Right kidney (tissue), 9 donors: ENCODE measurements at places on chromosomes 11 and 22.

GRCh38 chr22:49039625-49040024 is 788.0 kb downstream of the BRD1 start:
- no peak for DNase-seq

DNA sequence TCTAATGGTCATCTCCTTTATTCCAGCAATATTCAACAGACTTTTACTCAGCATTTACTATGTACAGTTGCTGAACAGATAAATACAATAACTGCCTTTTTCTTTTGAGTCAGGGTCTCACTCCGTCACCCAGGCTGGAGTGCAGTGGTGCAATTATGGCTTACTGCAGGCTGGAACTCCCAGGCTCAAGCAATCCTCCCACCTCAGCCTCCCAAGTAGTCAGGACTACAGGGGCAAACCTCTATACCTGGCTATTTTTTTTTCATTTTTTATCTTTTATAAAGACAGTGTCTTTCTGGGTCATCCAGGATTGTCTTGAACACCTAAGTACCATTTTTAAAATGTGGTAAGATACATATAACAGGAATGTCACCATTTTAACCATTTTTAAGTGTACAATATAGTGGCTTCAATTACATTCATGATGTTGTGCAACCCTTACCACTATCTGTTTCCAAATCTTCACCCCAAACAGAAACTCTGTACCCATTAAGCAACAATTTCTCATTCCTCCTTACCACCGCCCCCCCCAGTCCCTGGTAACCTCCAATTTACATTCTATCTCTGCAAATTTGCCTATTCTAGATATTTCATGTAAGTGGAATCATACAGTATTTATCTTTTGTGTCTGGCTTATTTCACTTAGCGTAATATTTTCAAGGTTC is 67.8 kb downstream of the MIAT start:
- no peak for DNase-seq

GRCh38 chr22:35308480-35309021 is 8.9 kb downstream of the TOM1 start:
- no peak for DNase-seq

- DNase-seq = no peak
Measured at GRCh38 chr11:132621976-132622580, 910.2 kb downstream of the OPCML start.

DNA sequence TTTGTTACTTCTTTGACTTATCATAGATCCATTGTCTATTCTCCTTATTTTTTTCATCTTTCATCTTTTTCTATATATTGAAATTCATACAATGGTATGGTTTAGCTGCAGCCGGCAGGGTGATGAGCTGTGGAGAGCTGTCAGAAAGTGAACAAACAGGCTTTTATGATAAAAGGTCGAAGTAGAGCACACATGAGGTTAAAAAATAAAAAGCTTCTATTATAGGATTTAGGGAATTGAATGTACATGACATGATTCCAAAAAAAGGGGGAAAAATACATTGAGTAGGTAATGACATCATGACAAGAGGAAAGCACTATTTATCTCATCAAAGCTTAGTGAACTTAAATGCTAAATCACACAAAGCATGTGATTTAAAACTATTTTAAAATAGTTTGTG is 884.8 kb downstream of the METTL15 start:
- no peak for DNase-seq

DNA sequence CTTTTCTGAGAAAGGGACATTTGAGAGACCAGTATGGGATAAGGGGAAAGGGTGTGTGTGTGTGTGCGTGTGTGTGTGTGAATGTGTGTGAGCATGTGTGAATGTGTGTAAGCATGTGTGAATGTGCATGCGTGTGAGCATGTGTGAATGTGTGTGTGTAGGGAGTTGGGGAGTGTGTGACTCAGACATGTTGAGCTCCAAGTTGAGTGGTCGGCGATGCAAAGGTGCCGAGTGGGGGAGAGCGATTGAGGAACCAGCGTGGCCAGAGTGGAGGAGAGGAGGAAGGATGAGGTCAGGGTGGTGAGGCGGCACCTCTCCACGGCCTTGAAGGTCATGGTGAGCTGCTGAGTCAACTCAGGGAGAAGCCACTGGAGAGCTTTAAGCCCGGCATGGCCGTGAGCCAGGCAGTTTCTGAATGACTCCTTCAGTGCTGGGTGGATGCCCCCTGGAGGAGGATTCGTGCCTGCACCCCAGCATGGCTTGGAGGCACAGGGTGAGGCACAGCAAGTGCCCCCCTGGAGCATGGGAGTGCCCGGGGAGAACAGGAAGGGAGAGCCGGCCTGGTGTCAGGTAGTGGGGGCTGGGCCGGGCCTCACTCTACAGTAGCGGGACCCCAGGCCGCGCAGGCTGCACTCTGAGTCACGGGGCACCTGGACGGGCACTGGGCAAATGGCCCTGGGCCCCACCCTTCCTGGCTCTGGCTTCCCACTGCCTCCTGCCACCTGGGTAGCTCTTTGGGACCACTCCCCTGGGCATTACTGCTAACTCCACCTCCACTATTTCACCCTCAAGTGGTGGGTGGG is 8.2 kb upstream of the CCDC88B start:
- DNase-seq = no peak
